Retinal pigment epithelial cell (primary cell): ENCODE measurements at places on chromosomes 2 and 18.

GRCh38 chr2:41791523-41791922 lies 256.3 kb upstream of the PKDCC start:
- DNase-seq: no peak

DNA sequence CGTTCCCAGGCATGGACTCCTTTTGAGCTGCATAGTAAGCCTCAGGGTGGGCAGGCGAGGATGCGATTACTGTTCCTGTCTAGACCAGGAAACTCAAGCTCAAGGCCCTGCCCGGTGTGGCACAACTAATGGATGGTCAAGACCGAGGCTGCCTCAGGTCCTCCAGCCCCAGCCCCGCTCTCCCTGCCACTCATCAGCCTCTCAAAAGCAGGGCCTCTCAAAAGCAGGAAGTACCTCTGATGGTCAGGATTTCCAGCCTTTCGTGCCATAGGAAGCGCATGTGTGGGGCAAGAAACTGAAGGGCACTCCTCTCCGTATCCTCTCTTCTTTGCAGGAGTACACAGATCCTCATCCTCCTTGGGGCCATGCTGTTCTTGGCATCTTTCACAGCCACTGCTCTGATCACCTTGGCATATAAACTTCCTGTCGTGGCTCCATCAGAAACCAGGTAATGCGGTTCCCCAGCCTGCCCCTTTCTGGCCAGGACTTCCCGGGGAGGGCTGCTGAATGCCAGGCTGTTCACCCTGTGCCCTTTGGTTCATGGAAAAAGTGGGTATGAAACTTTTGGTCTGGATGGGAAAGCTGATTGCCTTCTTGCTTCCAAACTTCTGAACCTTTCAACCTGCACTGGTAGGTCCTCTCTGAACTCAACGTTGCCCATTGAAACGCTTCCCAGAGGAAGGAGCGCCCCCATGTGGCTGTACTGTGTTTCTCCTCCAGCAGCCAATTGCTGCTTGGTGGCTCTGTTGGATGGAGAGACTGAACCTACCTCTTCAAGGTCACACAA lies 82.8 kb upstream of the SEC11C start:
- no peak for DNase-seq

GRCh38 chr2:119005051-119005450 lies 63.1 kb downstream of the MARCO start:
- DNase-seq: no peak

DNA sequence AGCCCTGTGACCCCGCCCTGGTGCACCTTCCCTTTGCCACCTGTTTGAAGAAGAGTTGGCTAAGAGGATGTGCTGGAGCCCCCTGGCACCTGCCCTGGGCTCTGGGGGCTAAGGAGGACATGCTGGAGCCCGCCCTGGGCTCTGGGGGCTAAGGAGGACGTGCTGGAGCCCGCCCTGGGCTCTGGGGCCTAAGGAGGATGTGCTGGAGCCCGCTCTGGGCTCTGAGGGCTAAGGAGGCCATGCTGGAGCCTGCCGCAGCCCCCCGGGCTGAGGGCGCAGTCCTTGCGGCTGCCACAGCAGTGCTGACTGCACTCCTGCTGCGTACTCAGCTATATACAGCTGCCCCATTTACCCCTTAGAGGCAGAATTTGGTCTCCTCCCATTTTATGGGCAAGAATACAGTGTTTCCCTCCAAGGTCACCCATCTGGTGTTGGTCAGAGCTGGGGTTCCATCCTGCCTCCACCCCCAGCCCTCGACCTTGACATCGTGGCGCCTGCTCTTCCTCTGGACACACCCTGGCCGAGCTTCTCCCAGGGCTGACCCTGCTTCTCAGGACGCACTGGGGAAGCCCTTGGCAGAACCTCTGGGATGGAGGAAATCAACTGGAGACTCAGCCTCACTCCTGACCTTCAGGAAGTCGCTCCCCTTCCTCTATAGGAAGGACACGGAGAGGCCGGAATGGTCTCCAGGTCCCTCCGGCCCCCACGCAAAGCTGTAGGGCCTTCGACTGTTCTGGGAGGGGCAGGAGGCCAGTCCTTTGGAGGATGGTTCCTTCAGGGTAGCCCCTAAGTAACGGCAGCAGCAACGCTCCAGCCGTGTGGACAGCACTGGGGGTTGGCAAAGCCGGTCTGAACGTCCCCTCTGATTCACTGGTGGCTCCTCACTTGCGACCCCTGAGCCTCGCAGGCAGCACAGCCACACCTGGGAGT lies 65.0 kb upstream of the HPCAL1 start:
- no peak for DNase-seq

GRCh38 chr2:118090387-118091139 lies 2.3 kb downstream of the INSIG2 start:
- DNase-seq: no peak

DNA sequence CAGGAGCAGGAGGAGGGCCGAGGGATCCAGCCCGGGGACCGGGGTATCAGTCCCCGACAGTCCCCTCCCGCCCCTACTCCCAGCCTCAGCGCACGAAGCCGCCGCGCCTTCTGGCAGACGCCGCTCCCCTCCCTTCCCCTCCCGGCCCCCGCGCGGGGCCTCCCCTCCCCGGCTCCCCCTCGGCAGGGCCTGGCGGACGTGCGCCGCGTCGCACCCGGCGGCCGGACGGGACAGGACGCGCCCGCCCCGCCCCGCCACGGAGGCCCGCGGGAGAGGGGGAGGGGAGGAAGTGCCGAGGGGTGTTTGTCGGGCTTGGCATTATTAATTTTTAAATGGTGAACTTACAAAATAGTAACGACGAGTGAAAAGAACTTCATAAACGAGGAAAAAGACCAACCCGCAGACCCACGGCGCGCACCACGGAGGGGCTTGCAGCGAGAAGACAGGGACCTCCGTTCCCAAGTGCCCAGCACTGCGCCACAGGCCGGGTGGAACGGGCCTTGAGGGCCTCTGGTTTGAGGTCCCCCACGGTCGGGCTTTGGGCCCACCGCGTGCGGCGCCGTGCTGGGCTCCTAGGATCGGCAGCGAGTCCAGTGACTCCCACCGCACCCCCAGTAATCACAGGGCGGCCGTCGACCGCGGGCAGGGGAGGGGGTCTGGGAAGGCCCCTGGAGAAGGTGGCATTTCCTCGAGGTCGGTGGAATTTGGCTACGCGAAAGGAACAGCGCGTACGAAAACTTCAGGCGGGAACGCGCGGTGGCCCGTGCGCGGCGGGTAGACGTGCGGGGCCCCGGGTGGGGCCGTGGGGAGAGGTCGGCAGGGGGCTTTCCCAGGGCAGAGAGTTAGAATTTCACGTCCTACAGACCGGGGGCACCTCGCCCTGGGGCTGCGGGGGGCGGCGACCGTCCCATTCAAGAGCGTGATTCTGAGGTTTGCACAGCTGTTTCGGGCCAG lies 954 bp upstream of the CTDSP1 start:
- DNase-seq: no peak

DNA sequence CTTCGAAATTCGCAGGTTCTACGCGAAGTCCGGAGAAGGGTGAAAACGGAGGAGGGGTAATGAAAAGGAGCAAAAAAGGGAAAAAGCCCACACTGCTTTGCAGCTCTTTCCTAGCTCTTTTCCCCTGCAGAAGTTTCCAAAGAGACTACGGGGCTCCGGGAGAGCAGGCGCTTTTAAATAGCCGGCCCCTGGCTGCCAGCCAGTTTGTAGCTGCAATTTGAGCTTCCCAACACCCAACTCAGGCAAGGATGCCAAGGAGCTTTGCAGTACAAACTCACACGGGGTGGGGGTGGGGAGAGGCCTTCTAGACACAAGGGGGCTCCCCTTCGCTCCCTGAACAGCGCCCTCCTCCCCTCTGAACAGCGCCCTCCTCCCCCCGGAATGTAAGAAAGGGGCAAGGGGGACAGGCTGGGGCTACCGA lies at the start of gene IGFBP5:
Gene IGFBP5 (minus strand): TSS at position 149 of the 421 bp plus-strand sequence. CDS start 774 bp downstream, outside the sequence.
- peak; percentile 81 for DNase-seq

DNA sequence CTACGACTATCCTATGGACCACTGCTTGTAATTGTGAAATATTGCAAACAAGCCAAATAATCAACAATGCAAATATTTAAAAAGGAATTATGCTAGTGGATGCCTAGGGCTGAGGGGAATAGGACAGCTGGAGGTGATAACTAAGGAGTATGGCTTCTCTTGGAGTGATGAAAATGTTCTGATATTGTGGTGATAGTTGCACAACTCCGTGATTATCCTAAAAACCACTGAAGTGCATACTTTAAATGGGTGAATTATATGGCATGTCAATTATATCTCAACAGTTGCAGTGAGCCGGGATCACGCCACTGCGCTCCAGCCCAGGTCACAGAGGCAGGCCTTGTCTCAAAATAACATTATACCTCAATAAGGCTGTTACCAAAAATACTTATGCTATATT lies 125.1 kb upstream of the SH3BP4 start:
- DNase-seq: no peak

- DNase-seq: no peak
Measured at GRCh38 chr2:216987252-216987821, 127.5 kb upstream of the TNP1 start.

DNA sequence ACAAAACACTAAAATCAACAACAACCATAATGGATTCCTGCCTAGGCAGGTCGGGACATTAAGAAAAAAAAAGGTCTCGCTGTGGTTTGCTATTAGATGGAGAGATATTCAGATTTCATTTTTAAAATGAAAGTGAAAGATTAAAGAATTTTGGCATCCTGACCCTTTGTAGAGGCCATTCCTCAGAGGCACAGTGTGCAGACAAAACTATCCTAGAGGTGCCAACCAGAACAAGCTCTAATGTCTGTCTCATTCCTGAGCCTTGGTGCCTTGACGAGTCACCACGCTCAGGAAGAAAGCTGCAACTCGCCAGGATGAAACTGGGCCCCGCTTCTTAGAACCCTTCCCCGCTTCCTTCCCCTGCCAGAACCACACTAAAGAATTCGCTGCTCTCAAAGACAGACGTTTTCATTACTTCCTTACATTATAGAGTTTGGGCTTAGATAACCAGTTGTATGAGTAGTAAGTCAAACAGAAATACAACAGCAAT lies 156.0 kb downstream of the TGIF1 start:
- DNase-seq: no peak

- DNase-seq: no peak
Measured at GRCh38 chr2:222944552-222944951, 83.7 kb downstream of the ACSL3 start.

DNA sequence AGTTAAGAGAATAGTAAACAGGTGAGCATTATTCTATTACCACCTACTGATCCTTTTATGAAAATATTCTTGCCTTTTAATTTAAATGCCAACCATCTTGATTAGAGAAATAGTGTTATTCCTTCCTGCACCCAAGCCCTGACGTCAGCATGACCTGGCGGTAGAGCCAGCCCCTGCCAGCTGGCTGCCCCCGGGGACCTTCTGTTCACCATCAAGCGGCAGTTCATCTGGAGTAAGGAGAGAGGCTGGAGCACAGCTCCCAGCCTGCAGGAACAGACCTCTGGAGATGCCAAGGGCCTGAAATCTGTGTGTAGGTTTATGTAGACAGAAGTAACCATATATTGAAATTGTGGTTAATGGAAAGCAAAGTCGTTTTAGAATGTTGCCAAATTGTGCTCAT lies 171.8 kb downstream of the GBX2 start:
- no peak for DNase-seq

DNA sequence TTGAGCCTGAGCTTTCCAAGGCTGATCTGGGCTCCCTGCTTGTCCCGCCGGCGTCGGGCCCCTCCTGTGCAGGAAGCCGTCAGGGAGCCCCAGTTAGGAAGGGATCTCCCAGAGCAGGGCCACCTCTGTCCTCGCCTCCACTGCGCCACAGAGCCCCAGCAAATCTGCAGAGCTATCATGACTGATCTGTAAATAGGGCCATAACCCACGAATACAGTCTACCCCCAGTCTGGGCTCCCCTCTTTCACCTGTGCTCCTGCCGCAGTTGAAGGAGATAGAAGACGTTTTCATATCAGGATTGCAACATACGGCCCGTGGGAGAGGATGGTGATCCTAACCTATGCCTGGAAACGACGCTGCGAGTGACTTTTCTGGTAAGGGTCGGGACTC lies 138.7 kb downstream of the PTGR3 start:
- no peak for DNase-seq

DNA sequence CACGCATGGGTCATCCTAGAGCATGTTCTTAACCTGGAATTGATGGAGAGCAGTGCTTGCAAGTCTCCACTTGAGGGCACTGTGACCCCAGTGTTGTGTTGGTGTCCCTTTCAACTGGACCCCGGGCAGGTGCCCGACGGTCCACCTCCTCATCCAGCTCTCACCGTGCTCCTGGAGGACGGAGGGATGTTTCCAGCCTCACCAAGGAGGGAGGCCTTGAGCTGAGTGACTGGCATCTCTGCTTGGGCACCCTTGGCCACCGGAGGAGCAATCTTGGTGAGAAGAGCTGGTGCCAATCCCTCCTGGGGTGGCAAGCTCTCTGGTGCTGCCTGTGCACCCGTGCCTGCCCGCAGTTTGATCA lies 45.4 kb upstream of the ASB18 start:
- DNase-seq: no peak

DNA sequence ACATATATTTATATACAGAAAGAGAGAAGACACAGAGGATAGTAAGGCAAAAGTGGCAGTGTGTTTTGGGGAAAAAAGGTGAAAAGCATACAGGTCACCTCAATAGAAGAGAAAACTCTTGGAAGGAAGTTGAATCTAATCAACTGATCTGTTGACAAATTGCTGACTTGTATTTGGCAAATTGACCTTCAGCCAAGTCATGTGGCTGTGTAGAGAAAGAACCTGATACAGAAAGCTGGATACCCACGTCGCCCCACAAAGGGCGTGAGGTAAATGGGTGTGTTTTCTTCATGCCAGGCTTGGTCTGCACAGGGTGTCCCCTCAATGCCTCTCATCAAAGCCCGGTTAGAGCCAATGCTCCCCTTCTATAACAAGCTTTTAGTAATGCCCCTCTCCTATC lies 230.0 kb upstream of the KLHL29 start:
- no peak for DNase-seq

GRCh38 chr2:139159177-139159576 lies 379.0 kb upstream of the NXPH2 start:
- DNase-seq: no peak

DNA sequence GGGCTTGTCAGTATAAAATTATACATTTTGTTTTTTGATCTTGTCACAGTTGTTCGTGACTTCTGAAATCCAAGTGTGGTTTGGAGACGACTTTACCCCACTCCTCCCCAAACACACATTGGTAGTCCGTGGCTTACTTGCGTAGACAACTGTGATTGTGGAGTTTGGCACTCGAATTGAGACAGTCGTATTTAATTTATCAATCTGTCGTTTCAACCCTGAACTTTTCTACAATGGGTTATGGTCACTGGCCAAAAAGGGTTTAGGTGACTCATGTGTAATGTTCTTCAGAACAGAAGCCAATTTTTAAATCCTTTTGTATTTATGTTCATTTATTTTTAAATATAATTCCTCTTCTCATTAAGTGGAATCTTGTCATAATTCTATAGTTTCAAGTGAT lies 129.9 kb downstream of the SPTBN1 start:
- DNase-seq: peak; percentile 89

GRCh38 chr2:231674587-231675338 lies 33.6 kb upstream of the PTMA start:
- no peak for DNase-seq

DNA sequence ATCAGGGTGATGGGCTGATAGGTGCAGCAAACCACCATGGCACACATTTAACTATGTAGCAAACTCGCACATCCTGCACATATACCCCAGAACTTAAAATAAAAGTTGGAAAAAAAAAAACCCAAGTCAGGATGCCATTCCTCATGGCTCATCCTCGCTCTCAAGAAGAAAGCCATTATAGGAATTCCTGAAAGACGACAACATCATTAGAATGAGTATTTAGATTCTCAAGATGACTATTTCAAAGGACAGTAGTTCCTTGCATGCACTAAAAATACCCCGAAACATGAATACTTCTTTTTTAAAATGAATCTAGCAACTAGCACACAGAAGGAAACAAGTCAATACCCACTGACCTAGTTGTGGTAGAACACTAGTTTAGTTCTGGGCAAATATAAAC lies 285.8 kb upstream of the REV1 start:
- DNase-seq: no peak
